ENCODE measurements at places on chromosomes 16 and 17. TPM values are rescaled to one million over a fixed set of nuclear protein-coding genes. Genes with fewer than 3 reads are reported as not detected.

GRCh38 chr17:66123163-66123562 lies 68.8 kb downstream of the CEP112 start:
- DNase-seq: peak; percentile 16

DNA sequence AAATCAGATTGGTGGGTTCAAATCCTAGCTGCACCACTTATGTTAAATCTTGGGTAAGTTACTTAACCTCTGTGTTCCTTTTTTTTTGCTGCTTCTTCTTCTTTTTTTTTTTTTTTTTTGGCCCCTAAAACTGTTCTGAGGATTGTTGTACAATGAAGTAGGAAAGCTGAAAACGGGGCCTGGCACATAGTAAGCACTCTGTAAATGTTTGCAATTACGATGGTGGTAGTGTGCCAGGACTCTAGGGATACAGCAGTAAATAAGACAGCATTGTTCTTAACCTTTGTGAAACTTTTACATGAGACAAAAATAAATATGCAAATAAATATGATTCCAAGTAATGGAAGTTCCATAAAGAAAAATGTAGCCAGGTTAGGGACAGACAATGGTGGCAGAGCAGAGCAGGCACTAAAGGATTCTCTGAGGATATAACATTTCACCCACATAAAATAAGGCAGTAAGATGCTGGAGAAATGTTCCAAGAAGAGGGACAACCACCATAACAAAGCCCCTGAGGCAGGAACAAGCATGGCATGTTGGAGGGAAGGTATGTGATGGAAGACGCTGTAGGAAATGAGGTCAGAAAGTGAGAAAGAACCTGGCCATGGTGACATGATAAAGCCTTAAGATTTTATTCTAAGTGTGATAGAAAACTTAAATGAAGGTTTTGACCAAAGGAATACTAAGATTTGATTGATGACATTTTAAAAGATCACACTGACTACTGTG lies 127.3 kb downstream of the NLK start:
- no peak for DNase-seq

GRCh38 chr16:47463771-47464624 lies 2.9 kb downstream of the PHKB start:
- no peak for DNase-seq

DNA sequence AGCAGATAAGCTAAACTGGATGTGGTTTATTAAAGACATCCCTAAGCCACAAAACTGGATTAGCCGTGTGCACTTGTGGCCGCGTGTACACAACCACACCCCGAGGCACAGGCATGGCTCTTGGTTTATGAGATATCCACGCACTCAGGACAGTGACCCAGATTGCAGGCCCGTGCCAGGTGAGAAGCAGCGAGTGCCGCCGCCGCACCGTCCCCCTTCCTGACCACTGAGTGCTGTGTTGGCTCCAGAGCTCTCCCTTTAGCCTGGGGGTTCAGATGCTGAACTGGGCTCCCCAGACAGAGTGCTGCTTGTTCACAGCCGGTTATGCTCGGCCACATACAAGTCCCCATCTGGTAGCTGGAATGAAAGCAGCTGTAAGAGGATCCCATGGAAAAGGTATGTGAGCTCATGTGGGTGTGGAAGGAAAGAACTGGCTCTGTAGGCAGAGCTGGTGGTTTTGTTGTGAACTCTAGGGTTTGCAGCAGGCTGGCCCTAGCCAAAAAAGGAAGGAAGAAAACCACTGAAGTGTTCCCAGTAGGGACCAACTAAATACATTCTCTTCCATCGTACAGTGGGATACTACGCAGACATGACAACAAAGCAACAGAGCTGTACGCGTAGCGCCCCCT lies 29.5 kb downstream of the KNOP1 start:
- DNase-seq: no peak

DNA sequence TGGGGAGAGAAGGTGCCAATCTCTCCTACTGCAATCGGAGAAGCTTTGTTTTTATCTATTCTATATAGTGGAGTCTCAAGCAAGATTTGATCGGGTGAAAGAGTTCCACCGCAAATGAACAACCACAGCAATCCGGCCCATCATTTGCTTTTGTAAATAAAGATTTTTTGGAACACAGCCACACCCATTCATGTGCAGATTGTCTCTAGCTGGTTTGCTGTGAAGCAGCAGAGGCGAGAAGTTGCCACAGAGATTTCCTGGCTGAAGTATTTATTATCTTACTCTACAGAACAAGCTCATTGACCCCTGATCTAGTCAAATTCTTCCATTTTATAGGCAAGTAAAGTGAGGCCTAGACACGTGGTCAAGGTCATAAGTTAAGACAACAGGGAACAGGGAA lies 195.5 kb upstream of the TNRC6C start:
- no peak for DNase-seq

- DNase-seq: no peak
Observed at GRCh38 chr16:67198238-67198734, 645 bp upstream of the ELMO3 start.

GRCh38 chr16:2777231-2777902 lies at the start of gene ELOB:
TSS of gene ELOB (minus strand) at chr16:2777280. CDS start at chr16:2777239, 41 bp downstream.
- DNase-seq: peak; percentile 90

Gene C1QTNF8
- not detected for total RNA-seq

Gene UMOD
- total RNA-seq: not detected

Gene RAB11FIP4
- 5.5 TPM for total RNA-seq

Measured in Daoy (cell line).